GM12892 (cell line): ENCODE measurements at places on chromosomes 6 and 20.

DNA sequence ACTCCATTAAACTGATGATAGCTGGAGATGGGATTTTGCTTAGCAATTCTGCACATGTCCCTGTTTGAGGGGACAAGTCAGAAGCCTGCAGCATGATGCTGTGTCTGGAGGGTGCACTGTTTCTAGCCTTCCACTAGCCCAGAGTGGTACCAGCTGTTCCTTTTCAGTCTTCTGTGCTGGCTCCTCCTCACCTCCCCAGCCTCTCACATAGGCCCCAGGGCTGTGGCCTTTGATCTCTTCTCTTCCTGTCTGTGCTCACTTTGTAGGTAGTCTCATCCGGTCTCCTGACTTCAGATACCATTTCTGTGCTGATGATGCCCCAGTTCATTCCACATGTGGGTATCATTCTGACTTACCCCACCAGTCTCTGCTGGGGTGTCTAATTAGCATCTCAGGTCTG is 126.3 kb downstream of the HIVEP1 start:
- no peak for DNase-seq

GRCh38 chr6:88881451-88881850 is 82.0 kb downstream of the RNGTT start:
- DNase-seq, result no peak

DNA sequence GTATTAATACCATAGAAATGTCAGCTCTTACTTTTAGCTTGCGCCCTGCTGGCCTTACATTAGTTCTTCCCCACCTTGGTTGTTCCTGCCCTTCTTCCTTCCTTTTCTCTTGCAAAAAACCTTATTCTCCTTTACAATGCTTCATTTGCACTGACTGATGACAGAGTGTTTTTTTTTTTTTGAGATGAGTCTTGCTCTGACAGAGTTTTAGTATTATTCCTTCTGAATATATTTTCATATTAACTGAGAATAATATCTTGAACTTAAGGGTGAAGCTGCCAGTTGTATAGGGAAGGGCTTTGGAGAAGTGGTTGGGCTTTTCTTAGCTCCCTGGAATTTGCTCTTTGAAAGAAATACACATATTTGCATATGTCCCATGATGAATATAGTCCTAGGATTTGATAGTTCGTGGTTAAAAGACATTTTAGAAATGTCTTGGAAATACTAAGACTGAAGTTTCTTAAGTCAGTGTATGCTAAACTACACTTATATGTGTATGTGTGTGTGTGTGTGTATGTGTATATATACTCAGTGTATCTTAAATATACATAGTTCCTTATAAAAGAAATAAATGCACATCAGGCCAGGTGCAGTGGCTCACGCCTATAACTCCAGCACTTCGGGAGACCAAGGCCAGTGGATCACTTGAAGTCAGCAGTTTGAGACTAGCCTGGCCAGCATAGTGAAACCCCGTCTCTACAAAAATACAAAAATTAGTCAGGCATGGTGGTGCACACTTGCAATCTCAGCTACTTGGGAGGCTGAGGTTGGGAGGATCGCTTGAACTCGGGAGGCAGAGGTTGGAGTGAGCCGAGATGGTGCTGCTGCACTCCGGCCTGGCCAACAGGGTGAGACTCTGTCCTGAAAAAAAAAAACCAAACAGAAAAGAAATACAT is 216.1 kb upstream of the MYLIP start:
- no peak for DNase-seq

DNA sequence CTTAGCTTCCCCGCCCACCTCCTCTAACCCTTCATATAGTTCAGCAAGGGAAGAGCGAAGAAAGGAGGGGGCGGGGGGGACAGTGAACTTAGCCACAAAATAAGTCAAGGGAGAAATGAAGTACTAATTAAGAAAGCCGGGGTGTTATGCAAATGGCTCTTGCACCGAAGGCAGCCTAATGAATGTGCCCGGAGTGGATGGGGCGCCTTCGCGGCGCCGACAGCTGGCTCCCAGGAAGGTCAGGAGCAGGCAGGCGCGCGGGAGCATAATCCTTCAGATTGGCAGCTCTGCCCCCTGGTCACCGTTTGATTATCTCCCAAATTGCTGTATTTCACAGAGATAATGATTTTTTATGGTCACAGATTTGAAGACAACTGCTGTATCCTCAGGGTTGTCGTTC is 395.1 kb downstream of the TFAP2B start:
- DNase-seq, result no peak

GRCh38 chr20:9920866-9921265 is 82.0 kb upstream of the PAK5 start:
- DNase-seq, result no peak
